Left lobe of liver (tissue), 2 donors: ENCODE measurements at places on chromosomes 5 and 9. TPM values are rescaled to one million over a fixed set of nuclear protein-coding genes. Genes with fewer than 3 reads are reported as not detected.

Gene ODF2
- total RNA-seq = 6.6 TPM

Gene QSOX2
- 4.7 TPM for total RNA-seq

Gene DUSP1
- total RNA-seq = 145 TPM

DNA sequence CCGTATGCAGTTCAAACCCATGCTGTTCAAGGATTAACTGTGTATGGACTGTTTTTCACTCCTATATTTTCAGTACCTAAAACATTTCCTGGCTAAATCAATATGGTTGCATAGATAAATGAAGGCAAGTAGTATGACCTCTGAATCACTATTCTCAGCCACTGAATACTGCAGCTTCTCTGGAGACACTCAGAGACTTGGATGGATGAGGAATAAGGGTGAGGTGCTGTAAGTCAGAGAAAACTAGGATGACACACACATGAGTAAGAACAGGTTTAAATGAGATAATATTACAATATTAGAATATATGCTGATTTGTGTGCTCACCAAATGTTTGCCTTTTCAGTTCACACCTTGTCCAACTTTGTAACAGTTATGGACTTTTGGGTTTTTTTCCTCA is 26.0 kb upstream of the ANXA1 start:
- DNase-seq = no peak

GRCh38 chr5:60207040-60207439 is 313.5 kb upstream of the PDE4D start:
- DNase-seq = no peak

- no peak for DNase-seq
Measured at GRCh38 chr5:172444110-172444510, 10.2 kb downstream of the SH3PXD2B start.

DNA sequence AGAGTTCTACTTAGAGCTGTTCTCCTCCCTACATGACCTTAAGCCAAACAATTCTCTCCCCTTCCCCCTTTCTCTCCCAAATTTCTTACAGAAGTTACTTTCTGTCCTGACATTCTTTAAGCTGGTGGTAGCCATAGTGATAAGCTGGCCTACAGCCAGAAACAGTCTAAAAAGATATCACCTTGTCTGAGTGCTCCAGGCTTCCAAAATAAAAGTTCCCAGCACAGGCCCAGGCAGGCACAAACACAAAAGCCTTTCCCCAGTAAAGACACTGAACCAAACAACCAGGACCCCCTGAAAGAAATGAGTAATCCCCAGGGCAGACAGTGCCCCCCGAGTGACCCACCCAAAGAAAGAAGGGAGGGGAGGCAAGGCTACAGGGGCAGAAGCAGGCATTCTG is 19.2 kb downstream of the SIL1 start:
- DNase-seq = no peak

GRCh38 chr9:87184956-87185642 is 237.8 kb upstream of the GAS1 start:
- DNase-seq = no peak

DNA sequence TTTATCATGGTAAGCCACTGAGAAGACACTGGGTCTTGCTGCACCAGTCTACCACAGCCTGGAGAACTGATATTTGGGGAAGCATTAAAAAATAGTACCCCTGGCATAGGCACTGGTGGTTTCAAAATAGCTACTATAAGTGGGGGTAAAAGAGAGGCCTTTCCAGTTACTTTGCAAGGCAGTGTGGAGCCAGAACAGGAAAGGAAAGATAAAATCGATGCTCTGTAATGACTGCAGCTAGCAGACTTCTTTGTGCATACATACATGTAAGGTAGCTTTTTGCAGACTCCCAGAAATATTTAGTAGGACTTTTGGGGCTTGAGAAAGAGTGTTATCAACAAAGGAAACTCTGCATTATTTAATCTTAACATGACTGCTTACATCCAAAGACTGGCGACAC is 31.3 kb upstream of the ALDOB start:
- DNase-seq = no peak

DNA sequence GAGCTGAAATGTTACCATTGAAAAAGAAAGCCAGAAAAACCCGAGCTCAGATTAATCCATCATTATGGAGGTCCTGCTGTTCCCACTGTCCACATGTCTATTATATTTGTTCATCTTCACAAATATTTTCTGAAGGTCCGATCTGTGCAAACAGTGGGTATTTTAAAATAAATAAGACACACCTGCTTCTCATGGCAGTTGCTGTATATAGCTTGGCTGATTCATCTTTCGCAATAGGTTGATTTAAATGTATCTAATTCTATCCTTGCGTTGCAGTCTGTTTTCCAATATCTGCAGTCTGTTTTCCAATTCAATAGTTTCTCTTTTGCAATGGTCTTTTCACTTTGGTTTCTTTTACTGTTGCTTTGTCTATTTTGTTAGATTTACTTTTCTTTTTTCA is 87.4 kb upstream of the PCA3 start:
- no peak for DNase-seq
